ENCODE measurements at places on chromosomes 5 and 9.

GRCh38 chr5:168865968-168866367 is 286.8 kb upstream of the PANK3 start:
- peak; percentile 60 for DNase-seq

DNA sequence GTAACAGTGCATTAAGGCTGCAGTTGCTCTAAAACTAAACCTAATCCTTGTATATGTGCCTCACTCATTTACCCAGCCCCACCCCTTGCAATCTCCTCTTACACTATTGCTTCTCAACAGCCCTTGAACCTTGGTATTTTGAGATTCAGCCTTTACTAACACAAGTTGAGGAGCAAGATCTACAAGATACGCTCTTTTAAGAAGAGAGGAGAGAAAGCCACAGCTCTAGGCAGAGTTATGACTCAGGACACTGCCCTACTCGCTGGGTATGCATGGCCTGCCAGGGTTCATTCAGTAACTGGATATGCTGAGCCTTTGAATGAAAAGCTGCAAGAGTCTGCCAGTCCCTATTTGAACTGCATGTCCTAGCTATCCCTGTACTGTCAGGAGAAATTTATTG is 219.5 kb downstream of the PCSK5 start:
- no peak for DNase-seq

DNA sequence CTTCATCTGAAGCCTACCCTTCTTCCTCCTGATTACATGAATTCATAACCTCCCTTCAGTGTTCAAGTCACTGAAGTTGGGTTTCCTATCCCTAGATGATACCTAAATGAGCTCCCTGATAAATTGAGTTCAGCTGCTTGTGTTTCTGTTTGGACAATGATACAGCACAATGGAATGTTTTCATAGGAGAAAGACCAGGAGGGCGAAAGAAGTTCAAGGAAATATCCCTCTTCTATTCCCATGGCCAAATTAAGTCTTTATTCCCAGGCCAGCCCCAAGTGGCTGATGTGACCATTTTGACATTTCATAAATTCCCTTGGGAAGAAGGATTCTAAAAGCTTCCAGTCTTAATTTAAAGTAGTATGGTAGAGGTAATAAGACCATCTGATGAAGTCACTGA is 555.8 kb upstream of the CLINT1 start:
- DNase-seq, result no peak

DNA sequence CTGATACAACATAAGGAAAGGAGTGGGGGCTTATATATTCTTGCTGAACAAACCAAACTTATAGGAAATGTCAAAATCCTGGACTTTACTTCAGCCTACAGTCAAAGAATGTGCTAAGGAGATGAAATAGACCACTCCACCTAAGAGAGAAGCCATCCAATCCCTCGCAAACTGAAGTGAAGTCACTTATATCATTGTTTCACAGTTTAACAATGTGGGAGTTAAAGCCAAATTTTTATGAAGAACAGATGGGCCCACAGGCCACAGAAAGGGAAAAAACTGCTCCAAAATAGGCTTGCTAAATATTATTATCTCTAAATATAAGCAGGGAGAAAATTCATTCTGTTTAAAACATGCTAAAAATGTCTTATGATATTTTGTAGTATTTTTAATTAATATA is 233.3 kb downstream of the GAS1 start:
- DNase-seq, result no peak

- DNase-seq, result no peak
Measured at GRCh38 chr5:67195406-67196275, 958 bp downstream of the CD180 start.

- DNase-seq, result no peak
Measured at GRCh38 chr9:18485714-18486113, 11.8 kb downstream of the ADAMTSL1 start.

DNA sequence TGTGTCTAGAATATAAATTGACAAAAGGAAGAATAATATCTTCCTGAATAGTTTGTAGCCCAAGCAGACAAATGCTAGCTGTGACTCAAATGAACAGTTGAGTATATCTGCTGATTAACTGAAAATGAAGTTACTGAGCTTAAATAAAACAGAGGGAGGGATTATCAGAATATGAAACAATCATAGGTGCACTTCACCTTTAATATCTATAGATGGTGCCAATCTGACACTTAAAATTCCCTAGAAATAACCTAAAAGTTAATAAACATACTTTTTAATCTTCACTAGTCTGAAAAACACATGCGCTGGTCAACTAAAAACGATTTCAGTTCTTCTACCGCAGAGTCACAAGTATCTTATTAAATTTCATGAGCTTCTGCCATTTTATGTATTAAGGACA is 280.8 kb upstream of the RASA1 start:
- DNase-seq, result no peak

- no peak for DNase-seq
Measured at GRCh38 chr5:74575741-74576538, 64.6 kb downstream of the ENC1 start.

GRCh38 chr5:5881294-5881693 is 458.8 kb downstream of the ICE1 start:
- peak; percentile 61 for DNase-seq

DNA sequence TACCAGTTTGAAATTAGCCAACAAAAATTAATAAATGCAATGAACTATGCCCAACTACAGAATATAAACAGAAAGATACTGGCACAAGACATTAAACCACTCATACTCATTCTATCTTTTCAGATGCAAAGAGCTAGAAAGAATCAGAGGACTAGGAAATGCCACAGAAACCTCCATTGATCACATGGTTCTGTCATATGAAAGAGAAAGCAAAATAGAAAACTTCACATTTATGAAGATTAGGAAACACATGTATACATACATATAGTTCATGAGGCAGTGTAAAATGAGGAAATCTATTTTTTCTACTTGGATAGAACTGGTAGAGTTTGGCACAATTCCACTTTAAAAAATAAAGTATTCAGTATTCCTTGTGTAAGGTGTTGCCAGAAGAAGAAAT is 275.1 kb upstream of the PTGER4 start:
- DNase-seq, result no peak

GRCh38 chr9:134374301-134375010 is 48.2 kb downstream of the RXRA start:
- DNase-seq, result no peak

GRCh38 chr9:36690412-36691168 is 117.9 kb downstream of the MELK start:
- DNase-seq, result no peak

- DNase-seq, result no peak
Measured at GRCh38 chr9:87556039-87556438, 58.4 kb downstream of the DAPK1 start.

DNA sequence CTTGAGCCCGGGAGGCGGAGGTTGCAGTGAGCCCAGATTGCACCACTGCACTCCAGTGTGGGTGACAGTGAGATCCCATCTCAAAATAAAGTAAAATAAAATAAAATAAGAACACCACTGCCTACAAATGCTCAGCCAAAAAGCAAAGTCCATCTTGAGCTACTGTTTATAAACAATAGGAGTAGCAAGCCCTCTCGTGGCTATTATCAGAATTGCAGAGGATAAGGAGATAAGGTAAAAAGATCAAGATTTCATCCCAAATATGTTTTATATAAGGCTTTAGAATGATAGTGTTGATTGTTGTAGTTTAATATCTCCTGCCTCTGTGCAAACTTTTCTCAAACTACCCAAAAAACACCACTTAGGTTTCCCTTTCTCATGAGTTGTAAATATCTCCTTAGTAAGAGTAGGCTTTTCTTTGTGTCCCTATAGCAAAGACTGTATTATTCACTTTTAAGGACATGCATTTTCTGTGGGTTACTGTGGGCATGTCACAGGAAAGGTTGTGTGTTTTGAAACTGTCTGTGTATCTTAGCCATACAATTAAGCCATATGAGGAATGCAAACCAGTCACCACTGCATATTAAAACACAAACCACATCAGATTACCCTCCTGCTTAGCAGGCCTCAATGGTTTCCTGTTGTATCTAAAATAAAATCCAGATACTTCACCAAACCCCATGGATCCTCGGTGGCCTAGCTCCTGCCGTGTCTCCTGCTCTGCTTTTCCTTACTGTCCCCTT is 31.8 kb upstream of the CKS2 start:
- peak; percentile 26 for DNase-seq

- DNase-seq, result no peak
Measured at GRCh38 chr9:106102821-106103220, 408.5 kb downstream of the TMEM38B start.

DNA sequence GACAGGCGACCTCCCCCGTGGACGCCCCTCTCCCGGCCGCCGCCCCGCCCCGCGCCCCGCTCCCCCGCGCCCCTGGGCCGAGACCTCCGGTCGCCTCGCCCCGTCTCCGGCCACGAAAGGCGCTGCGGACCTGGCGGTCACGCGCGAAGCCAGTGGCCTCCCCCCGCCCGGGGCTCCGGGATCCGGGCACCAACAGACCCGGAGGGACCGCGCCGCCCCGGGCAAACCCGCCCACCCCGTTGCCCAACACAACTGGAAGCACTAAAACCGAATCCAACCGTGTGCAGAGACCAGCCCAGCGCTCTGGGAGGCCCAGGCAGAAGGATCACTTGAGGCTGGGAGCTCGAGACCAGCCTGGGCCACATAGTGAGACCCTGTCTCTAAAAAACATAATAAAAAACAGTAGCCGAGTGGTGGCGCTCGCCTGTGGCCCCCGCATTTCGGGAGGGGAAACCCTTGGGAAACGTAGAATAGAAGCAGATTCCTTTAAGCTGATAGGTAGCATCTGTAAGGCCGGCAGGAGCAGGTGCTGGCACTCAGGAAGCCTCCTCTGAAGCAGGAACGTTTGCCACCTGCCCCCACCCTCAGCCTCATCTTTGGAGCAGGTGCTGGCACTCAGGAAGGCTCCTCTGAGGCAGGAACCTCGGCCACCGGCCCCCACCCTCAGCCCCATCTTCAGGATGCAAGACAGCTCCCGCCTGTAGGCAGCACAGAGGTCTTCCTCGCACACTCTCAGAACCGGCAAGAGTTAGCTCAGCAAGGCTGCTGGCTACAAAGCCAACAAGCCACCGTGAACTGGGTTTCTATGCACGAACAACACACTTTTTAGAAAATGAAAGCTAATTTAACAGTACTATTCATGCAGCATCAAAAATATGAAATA is 4.6 kb upstream of the SLC9A3 start:
- DNase-seq, result no peak

GRCh38 chr9:18710065-18710464 is 236.1 kb downstream of the ADAMTSL1 start:
- no peak for DNase-seq

DNA sequence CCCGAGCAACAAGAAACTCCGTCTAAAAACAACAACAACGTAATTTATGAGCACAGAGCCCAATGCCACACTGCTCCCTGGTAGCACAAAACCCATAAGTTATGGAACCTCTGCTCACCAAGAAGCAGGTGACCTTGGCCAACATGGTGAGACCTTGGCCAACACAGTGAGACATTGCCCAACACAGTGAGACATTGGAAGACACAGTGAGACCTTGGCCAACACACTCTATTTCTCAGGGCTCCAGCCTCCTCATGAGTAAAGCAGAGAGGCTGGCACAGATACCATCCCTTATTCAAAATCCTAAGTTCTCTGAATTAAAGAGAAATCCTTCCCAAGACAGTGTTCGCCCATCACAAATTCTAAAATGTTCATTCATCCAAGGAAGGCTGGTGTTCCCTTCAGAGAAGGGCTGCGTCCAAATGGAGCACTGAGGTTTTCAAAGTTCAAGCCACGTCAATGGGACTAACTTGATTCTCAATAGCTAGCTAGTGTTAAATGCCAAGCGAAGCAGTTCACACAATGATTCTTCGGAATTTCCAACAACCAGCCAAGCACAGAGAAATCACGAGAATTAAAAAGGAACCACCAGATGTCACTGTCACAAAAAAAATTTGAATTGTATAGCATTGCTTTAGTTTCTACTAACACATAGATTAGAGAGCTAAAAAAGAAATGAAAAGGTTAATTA is 29.5 kb downstream of the TTC39B start:
- DNase-seq, result no peak

- DNase-seq, result no peak
Measured at GRCh38 chr9:94173632-94174031, 85.5 kb upstream of the ZNF169 start.

- no peak for DNase-seq
Measured at GRCh38 chr5:142201471-142201887, 92.9 kb downstream of the NDFIP1 start.

DNA sequence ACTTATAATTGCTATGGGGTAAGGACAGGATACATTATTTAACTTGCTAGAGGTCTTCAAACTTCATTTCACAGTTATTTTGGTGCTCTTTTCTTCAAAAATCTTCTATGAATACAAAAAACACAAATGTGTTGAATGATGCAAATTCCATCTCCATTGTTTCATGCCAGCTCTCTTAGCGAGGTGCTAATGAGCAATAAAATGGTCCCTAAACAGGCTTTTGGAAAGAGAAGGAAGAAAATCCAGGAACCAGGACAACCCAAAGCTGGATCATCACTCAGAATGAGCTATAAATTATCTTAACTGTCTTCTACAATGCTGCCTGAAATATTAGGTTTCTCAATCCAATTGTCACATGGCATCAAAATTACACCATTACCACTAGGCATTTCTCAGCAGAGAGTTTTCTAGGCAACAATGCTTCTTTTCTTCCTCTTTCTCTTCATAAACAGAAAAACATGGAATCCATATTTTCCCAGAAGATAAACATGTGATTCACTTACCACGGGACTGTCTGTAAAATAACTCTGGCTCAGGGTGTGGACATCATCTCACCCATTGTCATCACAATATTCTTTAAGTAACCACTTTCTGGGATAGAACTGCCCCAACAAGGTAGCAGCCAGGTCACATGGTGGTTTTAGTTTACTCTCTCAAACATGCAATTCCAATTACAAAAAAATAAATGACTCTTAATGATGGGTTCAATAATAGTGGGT is 249.4 kb downstream of the NPR3 start:
- DNase-seq, result no peak

- DNase-seq, result peak; percentile 94
Measured at GRCh38 chr9:121281614-121282276, 13.8 kb downstream of the GSN start.

DNA sequence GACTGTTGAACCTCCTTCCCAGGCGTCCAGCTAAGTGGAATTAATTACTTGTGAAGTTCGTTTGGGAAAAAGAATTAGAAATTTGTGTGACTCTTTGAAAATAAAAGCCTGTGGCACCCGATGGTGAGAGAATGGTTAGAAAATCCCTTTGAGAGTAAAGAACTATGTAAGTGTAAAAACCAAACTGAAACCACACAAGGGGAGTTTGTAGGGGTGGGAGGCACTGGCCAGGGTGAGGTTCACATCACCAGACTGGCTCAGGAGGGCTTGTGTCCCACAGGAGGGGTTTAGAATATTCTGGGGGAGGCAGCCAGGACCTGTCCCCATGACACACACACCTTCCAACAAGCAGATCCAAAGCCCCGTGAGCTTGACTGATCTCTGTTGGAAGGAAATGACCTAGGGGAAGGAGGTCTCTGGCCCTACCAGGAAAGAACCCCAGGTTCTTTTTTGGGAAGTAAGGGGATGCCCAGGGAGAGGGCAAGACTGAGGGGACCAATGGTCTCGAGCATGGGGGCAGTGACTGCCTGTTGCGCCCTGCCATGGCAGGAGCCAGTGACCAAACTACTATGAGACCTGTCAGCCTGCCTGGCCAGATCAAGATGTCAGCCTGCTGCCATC is 4.3 kb downstream of the SPATA24 start:
- DNase-seq, result no peak
